Immature natural killer cell (primary cell): ENCODE measurements at places on chromosomes 4 and X.

DNA sequence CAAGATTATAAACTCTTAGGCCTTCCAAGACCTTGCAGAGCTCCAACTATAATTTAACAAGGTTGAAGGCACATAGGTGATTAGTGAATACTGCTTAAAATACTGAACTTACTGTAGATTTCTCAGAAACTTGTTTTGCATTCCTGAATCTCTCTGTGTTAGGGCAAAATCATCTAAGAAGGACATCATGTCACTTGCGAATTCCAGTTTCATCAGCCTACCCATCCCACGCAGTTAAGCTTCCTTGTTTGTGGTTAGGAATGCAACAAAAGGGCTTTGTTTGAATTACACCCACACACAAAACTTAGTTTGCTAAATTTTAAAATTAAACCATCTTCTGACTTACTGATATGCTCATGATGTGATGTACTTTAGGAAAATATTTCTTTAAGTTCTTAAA lies 174.0 kb downstream of the SOWAHB start:
- no peaks in the 10 kb centered on the region for H3K36me3 ChIP-seq
- H3K4me3 ChIP-seq, result no peak overlapping the region
- H3K27me3 ChIP-seq, result peaks cover 5% of the 10 kb centered on the region
- H3K27ac ChIP-seq, result no peak overlapping the region
- no peak for DNase-seq
- no peaks in the 10 kb centered on the region for H3K4me1 ChIP-seq

DNA sequence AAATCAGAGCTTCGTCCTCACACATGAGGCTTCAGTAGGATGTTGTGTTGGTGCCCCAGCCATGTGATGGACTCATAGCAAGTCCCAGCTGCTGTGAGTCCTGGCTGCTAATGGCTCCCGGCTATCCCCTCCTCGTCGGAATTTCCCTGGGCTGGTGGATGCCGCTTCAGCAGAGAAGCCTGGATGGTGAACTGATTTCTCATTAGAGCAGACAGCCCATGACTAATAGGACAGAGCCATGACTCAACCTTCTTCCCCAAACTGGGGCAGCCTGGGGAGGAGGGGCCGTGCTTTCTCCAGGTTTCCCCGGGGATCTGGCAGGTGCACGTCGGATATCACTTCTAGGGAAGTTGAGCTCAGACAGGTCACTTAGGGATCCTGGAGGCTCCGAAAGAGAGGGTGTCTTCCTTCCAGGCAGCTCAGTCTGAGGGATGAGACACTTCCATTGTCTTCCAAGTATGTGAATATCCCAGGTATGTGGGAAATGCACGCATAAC lies 112.7 kb downstream of the ASMT start:
- H3K36me3 ChIP-seq, result peaks cover 21% of the 10 kb centered on the region
- no peaks in the 10 kb centered on the region for H3K4me1 ChIP-seq
- no peaks in the 10 kb centered on the region for H3K27me3 ChIP-seq
- no peak for DNase-seq

DNA sequence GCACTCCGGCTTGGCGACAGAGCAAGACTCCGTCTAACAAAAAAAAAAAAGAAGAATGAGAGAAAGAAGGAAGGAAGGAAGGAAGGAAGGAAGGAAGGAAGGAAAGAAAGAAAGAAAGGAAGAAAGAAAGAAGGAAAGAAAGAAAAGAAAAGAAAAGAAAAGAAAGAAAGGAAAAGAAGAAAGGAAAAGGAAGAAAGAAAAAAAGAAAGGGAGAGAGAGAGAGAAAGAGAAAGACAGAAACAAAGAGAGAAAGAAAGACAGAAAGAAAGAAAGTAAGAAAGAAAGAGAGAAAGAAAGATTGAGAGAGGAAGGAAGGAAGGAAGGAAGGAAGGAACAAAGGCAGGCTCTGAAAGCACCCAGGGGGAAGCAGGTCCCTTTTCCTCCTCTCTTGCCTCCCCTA lies 336.6 kb upstream of the GATB start:
- H3K27ac ChIP-seq, result peak overlapping the region; percentile 91
- H3K4me1 ChIP-seq, result peaks cover 69% of the 10 kb centered on the region
- no peak overlapping the region for H3K4me3 ChIP-seq
- DNase-seq, result no peak
- H3K36me3 ChIP-seq, result peaks cover 4% of the 10 kb centered on the region
- H3K27me3 ChIP-seq, result peaks cover 9% of the 10 kb centered on the region

DNA sequence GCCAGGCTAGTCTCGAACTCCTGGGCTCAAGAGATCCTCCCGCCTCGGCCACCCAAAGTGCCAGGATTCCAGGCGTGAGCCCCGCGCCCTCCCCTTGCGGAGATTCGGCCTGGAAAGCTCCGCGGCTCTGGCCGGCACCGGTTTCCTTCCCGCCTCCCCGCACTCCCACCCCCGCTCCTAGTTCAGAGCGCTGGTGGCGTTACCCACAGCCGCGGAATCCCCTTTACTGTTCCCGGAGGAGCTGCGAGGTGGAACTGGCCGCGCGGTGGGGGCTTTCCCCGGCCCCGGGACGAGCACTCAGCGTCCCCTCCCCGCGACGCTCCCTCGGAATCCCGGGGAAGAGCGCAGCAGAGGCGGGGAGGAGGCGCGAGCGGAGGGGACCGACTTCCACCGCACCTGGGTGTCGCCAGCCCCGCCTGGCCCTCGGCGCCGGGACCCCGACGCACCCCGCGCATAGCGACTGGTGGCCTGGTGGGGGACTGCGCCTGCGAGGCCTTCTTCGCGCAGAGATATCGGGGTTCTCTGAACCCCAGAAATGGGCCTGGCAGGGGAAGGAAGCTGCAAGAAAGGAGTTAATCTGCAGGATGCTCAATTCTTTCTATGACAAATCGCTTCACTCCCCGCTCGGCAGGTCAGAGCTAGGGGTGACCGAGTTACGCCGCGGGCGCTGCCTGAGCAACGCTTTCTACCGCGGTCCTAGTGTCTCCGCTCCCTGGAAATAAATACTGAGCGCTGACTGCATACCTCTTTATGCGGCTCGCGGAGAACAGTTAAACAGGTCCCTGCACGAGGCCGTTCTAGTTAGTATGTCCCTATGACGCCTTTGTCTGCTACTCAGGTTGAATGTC lies 14.6 kb upstream of the SLC25A4 start:
- H3K4me3 ChIP-seq, result peak overlapping the region; percentile 69
- H3K27ac ChIP-seq, result no peak overlapping the region
- H3K27me3 ChIP-seq, result peaks cover 33% of the 10 kb centered on the region
- peaks cover 8% of the 10 kb centered on the region for H3K4me1 ChIP-seq

DNA sequence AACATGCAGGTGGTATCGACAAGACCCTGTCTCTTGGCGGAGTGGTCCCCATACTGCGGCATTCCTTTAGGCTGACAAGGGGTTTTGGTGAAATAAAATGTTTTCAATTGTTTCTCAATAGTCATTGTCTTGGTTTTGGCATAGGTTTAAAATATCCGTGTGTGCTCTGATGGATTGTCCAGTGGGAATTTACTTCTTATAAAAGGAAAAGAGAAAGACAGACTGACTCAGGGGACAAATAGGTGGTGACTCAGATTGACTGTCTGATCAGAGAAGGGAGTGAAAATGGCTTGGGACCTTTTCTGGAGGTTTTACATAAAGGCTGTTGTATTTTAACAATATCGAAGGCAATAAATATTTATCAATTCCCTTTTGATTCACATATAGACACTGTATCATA lies 129.8 kb downstream of the SORBS2 start:
- H3K4me3 ChIP-seq, result no peak overlapping the region
- no peaks in the 10 kb centered on the region for H3K4me1 ChIP-seq
- H3K27me3 ChIP-seq, result peaks cover 8% of the 10 kb centered on the region
- DNase-seq, result no peak
- H3K27ac ChIP-seq, result no peak overlapping the region

DNA sequence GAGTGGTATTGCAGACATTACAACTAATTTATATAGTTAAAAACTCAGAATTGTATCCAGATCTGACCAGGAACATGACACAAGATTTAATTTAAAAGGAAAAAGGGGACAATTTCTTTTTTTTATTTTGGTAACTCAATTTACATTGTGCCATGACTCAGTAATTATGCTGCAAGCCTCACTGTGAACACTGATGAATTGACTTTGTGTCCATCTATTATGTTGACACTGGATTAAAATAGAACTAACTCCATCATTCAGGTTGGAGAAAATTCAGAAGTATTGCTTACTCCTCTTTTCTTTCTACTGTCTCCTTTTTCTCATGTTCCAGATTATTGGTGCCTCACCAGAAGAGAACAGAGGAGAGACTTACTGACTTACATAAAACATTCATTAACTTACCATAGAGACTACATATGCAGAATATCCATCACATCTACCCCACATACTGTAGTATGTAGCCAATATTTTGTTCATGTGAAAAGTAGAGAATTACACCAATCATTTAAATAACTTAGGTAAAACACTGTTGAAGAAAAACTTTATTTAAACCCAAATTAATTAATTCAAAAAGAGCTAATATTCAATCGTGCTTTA lies 15.8 kb upstream of the LEF1 start:
- DNase-seq, result no peak
- no peaks in the 10 kb centered on the region for H3K36me3 ChIP-seq

GRCh38 chr4:5592272-5592671 lies 116.1 kb downstream of the EVC2 start:
- no peak overlapping the region for H3K4me3 ChIP-seq
- no peak for DNase-seq
- H3K36me3 ChIP-seq, result no peaks in the 10 kb centered on the region
- H3K27ac ChIP-seq, result no peak overlapping the region
- H3K4me1 ChIP-seq, result no peaks in the 10 kb centered on the region

DNA sequence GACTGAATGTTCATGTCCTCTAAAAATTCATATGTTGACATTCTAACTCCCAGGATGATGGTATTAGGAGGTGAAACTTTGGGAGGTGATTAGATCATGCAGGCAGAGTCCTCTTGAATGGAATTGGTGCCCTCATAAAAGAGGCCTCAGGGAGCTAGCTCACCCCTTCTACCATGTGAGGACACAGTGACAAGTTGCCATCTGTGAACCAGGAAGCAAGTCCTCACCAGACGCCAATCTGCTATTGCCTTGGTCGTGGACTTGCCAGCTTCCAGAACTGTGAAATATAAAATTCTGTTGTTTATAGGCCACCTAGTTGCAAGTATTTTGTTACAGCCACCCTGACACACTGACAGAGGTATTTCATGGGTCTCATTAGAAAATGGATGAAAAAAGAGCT lies 28.5 kb upstream of the LONRF3 start:
- H3K27me3 ChIP-seq, result peaks cover 9% of the 10 kb centered on the region
- no peaks in the 10 kb centered on the region for H3K36me3 ChIP-seq
- H3K4me3 ChIP-seq, result no peak overlapping the region
- no peak overlapping the region for H3K27ac ChIP-seq
- no peaks in the 10 kb centered on the region for H3K4me1 ChIP-seq
- DNase-seq, result no peak

DNA sequence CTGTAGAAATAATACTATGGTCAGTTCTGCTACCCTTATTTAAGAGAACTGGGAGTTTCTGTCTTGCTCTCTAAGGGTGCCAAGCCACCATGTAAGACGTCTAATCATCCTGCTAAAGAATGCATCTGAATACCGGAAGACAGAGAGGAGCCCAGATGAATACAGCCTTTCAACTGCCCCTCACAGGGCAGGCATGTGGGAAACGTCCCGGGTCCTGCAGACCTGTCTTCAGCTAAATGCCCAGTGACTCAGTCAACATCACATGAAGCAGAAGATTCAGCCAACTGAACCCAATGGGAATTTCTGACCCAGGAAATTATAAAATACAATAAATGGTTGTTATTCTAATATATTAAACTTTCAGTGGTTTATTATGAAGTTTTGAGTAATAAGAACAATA lies 2141.0 kb upstream of the AGA start:
- H3K27me3 ChIP-seq, result no peaks in the 10 kb centered on the region
- no peak overlapping the region for H3K27ac ChIP-seq
- no peaks in the 10 kb centered on the region for H3K36me3 ChIP-seq
- H3K4me1 ChIP-seq, result no peaks in the 10 kb centered on the region
- no peak overlapping the region for H3K4me3 ChIP-seq

DNA sequence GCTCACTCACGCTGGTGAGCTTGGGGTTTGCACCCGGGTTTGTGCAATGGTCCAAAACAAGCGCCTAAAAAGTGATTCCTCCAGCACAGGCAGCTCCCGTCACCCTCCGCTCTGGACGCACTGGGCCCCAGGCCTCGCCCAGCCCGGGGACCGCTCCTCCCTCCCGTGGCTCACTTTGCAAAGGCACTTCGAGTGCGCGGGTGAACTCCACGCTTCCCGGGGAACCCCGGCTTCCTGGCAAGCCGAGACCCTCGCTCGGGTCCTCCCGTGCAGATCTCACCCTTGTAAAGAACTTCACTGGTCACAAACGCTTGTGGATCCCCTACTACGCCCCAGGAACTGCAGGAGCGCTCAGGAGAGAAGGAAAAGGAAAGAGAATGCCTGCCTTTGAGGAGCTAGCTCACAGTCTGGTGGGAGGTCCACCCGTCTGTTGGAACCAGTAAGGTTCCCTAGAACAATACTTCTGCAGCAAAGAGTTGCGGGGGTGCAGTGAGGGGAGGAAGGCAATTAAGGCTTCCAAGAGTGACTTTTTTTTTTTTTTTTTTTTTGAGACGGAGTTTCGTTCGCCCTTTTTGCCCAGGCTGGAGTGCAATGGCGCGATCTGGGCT lies at the start of gene CTPS2:
CTPS2 (minus strand) TSS at position 122 of the 608 bp plus-strand sequence. CDS start 9,767 bp downstream, outside the sequence.
- peak within 1 kb of the TSS; percentile 85 for H3K4me3 ChIP-seq
- peak; percentile 38 for DNase-seq
- H3K27me3 ChIP-seq, result peaks cover 18% of the 10 kb centered on the region
- H3K4me1 ChIP-seq, result peaks cover 9% of the 10 kb centered on the region
- peak within 1 kb of the TSS; percentile 86 for H3K27ac ChIP-seq

DNA sequence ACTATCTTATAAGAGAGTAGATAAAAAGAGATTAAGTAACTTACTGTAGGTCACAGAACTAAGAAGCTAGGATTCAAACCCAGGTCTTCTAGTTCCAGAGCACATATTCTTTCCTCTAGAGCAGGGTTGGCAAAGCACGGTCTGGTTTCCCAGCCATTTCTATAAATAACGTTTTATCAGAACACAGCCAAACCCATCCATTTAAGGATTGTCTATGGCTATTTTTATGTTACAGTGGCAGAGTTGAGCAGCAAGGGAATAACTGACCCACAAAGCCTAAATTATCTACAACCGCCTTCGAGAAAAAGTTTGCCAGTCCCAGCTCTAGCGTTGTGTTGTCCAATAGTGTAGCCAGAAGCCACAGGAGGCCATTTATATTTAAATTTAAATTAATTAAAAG lies 7.5 kb downstream of the TMEM144 start:
- no peaks in the 10 kb centered on the region for H3K4me1 ChIP-seq
- no peak overlapping the region for H3K27ac ChIP-seq
- no peaks in the 10 kb centered on the region for H3K36me3 ChIP-seq

- no peaks in the 10 kb centered on the region for H3K36me3 ChIP-seq
- no peak for DNase-seq
- peaks cover 18% of the 10 kb centered on the region for H3K27me3 ChIP-seq
- H3K4me1 ChIP-seq, result peaks cover 56% of the 10 kb centered on the region
Observed at GRCh38 chr4:48042979-48043461, 26.4 kb downstream of the NIPAL1 start.
